T-helper 17 cell (primary cell): ENCODE measurements at places on chromosomes 6 and 20.

GRCh38 chr6:7140631-7141378, 33.0 kb downstream of the RREB1 start:
- H3K36me3 ChIP-seq: no peaks in the 10 kb centered on the region
- peak overlapping the region; percentile 74 for H3K27ac ChIP-seq
- DNase-seq: peak; percentile 74
- H3K4me3 ChIP-seq: peak overlapping the region; percentile 82
- H3K27me3 ChIP-seq: no peaks in the 10 kb centered on the region
- H3K4me1 ChIP-seq: peaks cover 40% of the 10 kb centered on the region

DNA sequence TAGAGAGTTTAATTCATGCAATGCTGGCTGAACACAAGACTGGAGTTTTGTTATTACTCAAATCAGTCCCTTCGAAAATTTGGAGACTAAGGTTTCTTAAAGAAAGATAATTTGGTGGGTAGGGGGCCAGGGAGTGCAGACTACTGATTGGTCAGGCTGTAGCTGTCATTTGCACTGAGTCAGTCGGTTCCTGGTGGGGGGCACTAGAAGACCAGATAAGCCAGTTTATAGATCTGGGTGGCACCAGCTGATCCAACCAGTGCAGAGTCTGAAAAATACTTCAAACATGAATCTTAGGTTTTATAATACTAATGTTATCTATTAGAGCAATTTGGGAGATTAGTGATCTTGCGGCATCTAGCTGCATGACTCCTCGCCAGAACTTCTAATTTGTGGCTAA, 530.7 kb downstream of the NKAIN2 start:
- H3K27ac ChIP-seq: no peak overlapping the region
- DNase-seq: no peak
- H3K36me3 ChIP-seq: no peaks in the 10 kb centered on the region
- H3K4me1 ChIP-seq: no peaks in the 10 kb centered on the region
- no peak overlapping the region for H3K4me3 ChIP-seq

GRCh38 chr20:49786668-49787370, 25.8 kb upstream of the SLC9A8 start:
- peaks cover 5% of the 10 kb centered on the region for H3K4me1 ChIP-seq
- no peak overlapping the region for H3K27ac ChIP-seq
- H3K36me3 ChIP-seq: no peaks in the 10 kb centered on the region
- H3K4me3 ChIP-seq: no peak overlapping the region
- no peak for DNase-seq

DNA sequence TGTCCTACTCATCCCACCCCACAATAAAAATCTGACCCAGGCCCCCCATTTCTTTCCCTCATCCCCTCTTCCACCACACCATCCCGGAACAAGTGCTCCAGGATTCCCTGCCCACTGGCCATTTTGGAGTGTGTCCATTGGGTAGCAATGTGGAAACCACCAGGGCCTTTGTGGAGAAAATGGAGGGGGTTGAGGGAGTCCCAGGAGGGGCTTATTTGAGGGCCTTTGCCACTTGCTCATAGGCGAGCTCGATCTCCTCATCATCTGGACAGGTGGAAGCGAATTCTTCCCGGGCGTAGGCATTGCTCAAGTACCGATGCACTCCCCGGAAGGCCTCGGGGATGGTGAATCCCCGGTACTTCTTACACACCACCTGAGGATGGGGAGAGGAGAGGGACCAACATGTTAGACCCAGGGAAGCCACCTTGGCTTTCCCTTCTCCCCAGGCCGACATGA, 1.6 kb upstream of the DDAH2 start:
- H3K27me3 ChIP-seq: no peaks in the 10 kb centered on the region
- DNase-seq: no peak

DNA sequence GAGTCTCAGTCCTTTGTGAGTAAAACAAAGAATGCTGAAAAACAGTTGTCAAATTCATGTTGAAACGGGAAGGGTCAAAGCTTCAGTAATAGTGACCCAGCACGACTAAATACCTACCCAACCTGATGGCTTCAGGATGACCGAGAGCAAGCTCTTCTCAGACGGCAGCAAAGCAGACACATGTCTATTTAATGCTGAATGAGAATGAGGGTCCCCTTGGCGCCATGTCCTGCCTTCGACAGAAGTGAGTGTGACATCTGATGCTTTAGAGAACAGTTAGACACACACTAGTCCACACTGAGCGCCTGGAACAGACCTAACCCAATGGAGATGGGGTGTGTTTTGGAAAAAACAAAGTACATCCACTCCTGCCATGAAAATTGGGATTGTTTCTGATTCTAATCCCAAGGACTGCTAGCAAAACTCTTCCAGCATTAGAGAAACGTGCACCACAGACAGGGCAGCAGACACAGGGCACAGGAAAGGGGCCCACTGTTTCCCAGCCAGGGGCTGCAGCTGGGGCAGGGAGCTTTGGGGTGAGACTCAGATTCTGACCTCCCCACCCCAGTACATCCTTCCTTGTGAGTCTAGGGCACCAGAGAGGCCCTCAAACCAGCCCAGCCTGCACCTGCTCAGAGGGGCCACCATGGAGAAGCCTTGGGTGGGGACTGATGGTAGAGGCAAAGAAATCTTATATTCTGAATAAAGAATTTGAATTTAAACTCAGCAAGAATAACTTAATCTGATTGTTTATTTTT, 76.5 kb downstream of the C6orf118 start:
- no peak for DNase-seq
- H3K4me1 ChIP-seq: no peaks in the 10 kb centered on the region
- H3K4me3 ChIP-seq: no peak overlapping the region
- H3K27ac ChIP-seq: no peak overlapping the region
- no peaks in the 10 kb centered on the region for H3K27me3 ChIP-seq

DNA sequence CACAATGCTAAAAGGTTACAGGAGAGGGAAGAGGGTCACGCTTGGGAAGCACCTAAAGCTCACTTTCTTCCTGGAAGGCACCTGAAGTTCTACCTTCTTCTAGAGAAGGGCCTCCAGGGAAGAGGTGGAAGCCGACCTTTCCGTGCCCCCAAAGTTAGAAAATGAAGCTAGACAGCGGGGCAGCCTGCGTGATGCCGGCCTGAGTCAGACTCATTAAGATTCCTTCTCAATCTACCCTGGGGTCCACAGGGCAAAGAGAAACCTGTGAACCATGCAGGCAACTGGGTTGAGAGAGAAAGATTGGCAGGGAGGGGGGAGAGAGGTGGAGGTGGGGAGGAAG, 54.8 kb upstream of the CCDC167 start:
- H3K27me3 ChIP-seq: peaks cover 5% of the 10 kb centered on the region
- H3K36me3 ChIP-seq: no peaks in the 10 kb centered on the region
- H3K4me1 ChIP-seq: peaks cover 33% of the 10 kb centered on the region

GRCh38 chr6:159168536-159169192, 536 bp upstream of the FNDC1 start:
- peaks cover 19% of the 10 kb centered on the region for H3K4me1 ChIP-seq
- peaks cover 87% of the 10 kb centered on the region for H3K27me3 ChIP-seq
- DNase-seq: no peak
- peaks cover 3% of the 10 kb centered on the region for H3K36me3 ChIP-seq

DNA sequence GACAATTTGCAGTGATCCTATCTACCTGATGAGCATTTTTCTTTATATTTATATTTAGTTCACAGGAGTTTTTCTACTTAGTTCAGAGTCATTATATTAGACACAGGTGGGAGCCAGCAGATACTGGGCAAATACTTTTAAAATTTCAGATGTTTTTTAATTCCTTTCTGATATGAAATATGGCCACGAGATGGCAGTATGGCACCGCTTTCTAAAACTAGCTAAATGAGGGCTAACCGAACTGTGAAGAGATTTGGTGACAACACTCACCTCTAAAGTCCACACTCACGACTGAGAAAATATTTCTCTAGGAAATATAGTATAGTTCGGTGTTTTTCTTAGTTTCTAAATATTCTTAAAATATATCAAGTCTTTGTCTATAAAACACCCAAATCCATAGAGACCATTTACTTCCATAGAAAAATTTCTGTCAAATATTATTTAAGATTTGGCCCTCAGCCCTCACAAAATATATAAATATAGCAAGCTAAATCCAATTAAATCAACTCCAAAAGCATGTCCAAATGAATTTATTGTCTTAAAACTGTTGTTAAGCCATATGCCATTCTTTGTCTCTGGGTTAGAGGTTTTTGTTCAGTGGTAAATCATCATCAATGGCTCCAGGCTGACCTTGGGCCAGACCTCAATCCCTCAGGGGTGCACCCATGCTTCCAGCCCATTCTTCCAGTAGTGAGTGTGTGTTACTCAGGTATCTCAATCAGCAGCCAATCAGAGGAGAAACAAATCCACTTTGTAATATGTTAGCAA, 63.6 kb downstream of the HUS1B start:
- H3K4me1 ChIP-seq: peaks cover 8% of the 10 kb centered on the region
- no peak overlapping the region for H3K4me3 ChIP-seq
- no peaks in the 10 kb centered on the region for H3K27me3 ChIP-seq
- peak; percentile 46 for DNase-seq

DNA sequence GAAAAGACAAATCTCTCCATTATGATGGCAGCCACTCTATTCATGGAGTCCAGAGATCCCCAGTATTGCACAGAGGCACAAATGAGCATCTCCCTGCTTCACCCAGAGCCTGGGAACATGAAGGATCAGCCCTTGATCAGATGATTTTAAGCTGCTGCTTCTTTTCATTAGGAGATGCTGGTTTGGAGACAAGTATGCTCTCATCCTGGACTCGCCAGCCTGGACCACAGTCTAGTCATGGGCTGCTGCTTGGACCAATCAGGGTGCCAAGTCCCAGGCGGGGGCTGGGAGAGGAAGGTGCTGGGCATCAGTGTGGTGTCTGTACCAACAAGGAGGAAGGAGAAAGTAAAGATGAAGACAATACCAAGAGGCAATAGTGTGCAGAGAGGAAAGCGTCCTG, 195.7 kb upstream of the FOXQ1 start:
- no peak overlapping the region for H3K4me3 ChIP-seq
- no peaks in the 10 kb centered on the region for H3K36me3 ChIP-seq
- no peak overlapping the region for H3K27ac ChIP-seq
- peaks cover 33% of the 10 kb centered on the region for H3K27me3 ChIP-seq

DNA sequence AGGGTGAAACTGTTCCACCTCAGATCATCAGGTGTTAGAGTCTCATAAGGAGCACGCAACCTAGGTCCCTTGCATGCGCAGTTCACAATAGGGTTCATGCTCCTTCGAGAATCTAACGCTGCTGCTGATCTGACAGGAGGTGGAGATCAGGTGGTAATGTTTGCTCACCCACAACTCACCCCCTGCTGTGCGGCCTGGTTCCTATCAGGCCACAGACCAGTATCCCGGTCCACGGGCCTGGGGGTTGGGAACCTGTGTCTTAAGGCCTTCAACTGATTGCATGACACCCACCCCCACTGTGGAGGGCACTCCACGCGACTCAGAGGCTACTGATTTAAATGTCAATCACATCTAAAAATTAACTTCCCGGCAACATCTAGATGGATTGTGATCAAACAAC, 411.2 kb upstream of the SULF2 start:
- no peaks in the 10 kb centered on the region for H3K4me1 ChIP-seq
- DNase-seq: no peak
- H3K4me3 ChIP-seq: no peak overlapping the region
- H3K36me3 ChIP-seq: peaks cover 2% of the 10 kb centered on the region
- no peak overlapping the region for H3K27ac ChIP-seq

- no peak for DNase-seq
- no peak overlapping the region for H3K4me3 ChIP-seq
- peaks cover under 1% of the 10 kb centered on the region for H3K4me1 ChIP-seq
- H3K36me3 ChIP-seq: no peaks in the 10 kb centered on the region
- H3K27me3 ChIP-seq: no peaks in the 10 kb centered on the region
- no peak overlapping the region for H3K27ac ChIP-seq
Measured at GRCh38 chr6:35662999-35663398, 25.7 kb downstream of the FKBP5 start.

DNA sequence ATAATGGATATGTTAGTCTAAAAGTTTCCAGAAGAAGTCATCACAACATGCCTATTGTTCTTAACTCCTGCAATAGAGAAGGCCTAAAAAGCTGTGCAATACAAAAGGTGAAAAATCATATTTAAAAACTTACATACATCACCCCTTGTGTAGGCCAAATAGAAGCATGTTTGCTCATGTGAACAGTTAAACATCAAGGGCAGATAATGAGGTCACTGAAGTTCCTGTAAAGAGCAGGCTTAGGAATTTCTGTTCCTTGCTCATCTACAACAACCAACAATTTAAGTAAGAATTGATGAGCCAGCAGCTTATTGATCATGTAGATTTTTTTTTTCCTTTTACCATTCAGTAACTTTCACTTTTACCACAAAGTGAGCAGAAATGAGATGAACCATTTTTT, 7.5 kb upstream of the NUP153 start:
- no peaks in the 10 kb centered on the region for H3K36me3 ChIP-seq
- peaks cover 11% of the 10 kb centered on the region for H3K4me1 ChIP-seq
- peak overlapping the region; percentile 41 for H3K27ac ChIP-seq
- DNase-seq: no peak

GRCh38 chr20:10367693-10367942, 66.4 kb downstream of the MKKS start:
- H3K4me3 ChIP-seq: no peak overlapping the region
- no peak for DNase-seq
- H3K27ac ChIP-seq: no peak overlapping the region
- no peaks in the 10 kb centered on the region for H3K36me3 ChIP-seq
